ENCODE measurements at places on chromosomes 13 and 19.
A peak's percentile ranks its signal among the peaks of the same experiment; 100 is the strongest.

DNA sequence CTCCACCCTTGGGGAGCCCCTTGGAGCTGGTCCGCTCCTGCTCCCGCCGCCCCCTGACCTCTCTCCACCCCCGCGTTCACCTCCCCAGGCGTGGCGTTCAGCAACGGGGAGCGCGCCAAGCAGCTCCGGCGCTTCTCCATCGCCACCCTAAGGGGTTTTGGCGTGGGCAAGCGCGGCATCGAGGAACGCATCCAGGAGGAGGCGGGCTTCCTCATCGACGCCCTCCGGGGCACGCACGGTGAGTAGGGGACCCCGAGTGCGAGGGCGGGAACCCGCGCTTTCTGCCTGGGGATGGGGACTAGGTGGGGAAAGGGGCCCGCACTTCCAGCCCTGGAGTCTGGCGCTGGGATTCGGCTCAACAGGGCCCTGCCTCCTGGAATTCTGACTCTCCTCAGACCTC is 1.7 kb downstream of the CYP2A13 start:
- DNase-seq = no peak

DNA sequence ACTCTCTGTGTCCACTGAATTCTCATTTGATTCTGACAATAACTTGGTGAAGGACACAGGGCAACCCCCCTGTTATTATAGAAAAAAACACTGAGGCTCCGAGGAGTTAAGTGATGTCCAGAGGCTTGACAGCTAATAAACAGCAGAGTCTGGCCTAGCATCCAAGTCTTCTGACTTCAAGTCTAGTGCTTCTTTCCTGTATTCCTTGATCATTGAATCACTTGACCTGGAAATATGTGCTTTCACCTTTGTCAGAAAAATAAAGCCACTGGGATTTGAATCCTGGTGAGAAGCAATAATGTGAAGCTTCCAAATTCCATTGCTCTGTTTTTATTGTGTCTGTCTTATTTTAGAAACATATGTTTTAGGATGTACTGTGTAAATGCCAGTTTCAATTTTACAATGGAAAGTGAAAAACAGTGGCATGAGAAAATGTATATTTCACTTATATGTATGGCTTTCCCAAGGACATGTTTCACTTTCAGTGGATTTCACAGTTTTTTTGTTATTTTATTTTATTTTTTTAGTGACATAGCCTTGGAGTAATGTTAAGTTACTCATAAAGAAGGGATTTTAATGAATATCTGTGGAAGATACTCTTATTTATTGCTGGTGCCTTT is 190.2 kb downstream of the GPC6 start:
- no peak for DNase-seq

DNA sequence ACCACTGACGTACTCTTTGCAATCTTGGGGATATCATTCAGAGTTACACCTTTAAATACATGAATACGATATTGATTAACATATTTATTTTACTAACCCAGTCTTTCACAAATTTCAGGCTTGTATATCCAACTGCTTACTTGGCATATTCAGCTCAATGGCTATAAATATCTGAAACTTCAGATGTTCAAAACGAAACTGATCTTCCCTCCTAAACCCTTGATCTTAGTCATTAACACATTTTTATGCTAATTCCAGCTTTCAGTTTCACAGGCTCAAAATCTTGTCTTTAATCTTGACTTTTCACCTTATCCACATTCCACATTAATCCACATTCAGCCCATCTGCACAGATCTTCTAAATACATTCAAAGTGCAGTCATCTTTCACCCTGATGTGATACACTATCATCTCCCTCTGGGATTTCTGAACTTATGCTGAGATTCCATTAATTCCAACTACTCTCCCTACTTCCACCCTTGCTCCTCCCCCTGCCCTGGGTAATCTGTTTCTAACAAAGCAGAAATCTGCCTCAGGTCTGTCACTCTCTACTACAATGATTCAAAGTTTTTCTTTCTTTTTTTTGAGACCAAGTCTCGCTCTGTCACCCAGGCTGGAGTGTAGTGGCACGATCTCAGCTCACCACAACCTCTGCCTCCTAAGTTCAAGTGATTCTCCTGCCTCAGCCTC is 387.2 kb downstream of the GPC5 start:
- no peak for DNase-seq

DNA sequence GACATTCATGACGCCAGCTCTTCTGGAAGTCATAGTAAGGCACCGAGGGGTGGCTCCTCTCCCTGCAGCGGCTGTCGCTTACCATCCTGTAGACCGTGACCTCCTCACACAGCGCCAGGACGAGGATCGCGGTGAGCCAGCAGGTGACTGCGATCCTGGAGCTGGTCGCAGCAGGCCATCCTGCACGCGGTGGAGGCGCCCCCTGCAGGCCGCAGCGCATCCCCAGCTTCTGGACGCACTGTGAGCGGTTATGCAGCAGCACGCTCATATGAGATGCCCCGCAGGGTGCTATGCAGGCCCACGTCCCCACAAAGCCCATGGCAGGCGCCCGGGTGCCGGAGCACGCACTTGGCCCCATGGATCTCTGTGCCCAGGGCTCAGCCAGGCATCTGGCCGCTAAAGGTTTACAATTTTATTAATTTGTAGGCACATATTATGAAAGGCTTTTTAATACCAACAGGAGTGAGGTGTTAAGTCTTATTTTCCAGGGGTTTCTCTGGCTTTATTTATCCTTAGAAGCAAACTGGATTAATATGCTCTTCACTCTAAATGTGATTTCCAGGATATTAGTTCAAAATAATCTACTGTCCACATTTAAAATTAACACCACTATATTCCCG is 35.6 kb upstream of the PSPC1 start:
- DNase-seq = no peak

GRCh38 chr19:48558018-48558684 is 6.2 kb downstream of the SULT2B1 start:
- no peak for DNase-seq

DNA sequence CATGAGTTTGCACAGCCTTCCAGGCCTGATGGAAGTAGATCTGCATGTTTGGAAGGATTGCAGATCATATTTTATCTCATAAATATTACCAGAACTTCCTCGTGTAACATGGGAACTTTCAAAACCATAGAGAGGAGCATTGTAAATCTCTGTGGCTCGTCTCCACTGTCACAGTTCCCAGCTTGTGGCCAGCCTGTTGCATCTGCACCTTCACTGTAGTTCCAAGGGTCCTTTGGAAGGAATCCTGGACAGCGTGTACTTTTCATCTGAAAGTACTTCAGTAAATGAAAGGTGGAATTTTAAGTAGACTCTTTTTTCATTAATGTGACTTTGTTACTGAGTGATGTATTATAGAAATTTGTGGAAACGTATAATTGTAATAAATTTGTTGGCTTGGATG is 105.4 kb downstream of the ATP11A start:
- DNase-seq = no peak

- DNase-seq = no peak
Measured at GRCh38 chr13:99009987-99010551, 32.2 kb upstream of the DOCK9 start.

DNA sequence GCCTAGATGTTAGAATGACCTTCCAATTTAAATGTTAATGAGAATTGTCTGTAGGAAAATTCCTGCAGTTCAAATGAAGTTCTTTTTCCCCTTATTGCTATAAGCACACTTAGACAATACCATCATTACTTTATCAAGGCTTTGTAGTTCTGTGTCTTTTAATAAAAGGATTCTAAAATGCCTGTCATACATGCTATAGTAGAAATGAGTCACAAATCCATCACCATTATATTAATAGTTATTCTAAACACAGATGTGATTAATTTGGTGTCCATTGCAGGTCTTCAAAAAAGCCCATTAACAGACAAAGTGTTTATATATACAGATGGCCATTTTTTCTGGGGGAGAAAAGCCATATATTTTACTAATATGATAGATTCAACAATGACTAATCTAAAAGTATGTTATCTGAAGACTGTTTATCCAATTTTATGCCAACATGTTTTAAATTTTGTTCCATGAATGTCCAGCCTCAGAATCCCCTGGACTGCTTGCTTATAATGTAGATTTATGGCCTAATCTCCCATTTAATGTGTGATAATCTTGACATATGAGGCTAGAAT is 1678.3 kb upstream of the PCDH20 start:
- no peak for DNase-seq

DNA sequence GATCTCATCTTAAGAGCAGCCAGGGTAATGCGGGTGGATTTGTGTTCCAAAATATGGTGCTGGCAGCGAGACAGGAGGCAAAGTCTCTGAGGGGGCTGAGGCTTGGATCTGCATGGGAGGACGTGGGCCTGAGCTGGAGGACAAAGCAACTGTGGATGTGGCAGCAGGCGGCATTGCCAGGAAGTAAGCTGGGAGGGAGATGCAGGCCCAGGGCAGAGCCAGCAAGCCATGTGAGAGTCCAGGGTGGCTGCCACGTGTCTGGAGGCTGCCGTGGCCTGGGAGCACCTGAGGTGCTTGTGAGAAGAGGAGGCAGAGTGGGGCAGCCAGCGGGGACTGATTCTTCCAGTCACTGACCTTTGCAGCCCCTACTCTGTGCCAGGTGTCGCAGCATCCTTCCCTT is 52.0 kb downstream of the DPF1 start:
- no peak for DNase-seq

DNA sequence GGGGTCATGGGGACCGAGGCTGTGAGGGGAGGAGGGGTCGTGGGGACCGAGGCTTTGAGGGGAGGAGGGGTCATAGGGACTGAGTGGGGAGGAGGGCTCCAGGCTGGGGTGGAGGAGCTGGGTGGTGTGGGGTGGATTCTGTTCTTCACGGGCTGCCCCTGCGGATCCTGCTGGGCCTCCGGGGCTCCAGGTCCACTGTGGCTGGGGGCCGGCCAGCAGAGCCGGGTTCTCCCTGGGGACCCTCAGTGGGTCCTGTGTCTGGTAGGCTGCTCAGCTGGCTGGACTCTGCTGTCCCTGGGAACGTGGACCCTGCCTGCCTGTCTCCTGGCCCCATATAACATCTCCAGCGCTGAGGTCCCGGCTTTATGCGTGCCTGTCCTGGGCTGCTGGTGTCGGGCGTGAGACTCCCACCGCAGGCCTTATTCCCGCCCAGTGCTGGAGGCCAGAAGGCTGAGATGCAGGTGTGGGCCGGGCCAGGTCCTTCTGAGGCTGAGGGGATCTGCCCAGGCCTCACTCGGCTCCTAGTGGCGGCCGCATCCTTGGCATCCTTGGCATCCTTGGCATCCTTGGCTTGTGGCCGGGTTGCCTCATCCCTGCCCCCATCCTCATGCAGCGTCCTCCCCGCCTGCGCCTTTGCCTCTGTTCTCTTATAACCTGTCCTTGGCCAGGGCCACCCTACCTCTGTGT is 19.8 kb upstream of the GNA15 start:
- DNase-seq = no peak

DNA sequence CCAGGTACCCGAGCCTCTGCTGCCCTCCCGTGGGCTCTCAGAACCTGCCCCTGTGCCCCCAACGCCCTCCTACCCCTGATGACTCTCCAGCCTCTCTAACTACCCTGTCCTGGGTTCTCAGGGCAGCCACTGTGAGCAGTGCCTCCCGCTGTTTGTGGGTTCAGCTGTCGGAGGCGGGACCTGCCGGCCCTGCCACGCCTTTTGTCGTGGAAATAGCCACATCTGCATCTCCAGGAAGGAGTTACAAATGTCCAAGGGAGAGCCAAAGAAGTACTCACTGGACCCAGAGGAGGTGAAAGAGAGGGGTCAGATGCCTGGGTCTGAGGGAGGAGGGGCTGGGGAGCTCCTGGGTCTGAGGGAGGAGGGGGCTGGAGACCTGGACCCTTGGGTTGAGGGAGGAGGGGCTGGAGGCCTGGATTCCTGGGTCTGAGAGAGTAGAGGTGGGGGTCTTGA is 20.0 kb downstream of the CNFN start:
- DNase-seq = peak; percentile 26

GRCh38 chr19:14505488-14506239 is 9.7 kb upstream of the GIPC1 start:
- DNase-seq = no peak

- DNase-seq = peak; percentile 64
Measured at GRCh38 chr13:51614350-51614786, 30.1 kb downstream of the WDFY2 start.

DNA sequence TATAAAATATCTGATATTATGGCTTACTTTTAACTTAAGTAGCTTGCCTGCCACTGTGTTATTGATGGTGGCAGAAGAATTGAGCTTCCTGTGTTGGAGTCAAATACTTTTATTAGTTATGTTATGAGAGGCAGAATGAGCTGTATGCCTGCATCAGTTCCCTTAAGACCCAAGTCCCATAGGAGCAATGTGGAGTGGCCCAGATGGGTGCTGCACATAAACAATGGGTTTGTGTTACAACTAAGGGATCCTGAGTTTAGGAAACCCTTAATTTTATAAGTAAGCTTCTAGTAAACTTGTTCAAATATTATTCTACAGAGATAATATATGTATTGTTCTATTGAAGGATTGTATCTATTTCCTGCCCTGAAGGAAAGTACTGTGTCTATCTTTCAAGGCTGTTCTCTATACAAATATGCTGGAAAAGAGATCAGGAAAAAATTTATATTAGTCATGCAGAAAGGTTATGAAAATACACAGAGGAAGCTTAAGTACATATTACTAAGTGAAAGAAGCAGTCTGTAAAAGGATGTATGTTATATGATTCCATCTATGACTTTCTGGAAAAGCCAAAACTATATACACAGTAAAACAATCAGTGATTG is 2018.0 kb upstream of the PCDH20 start:
- DNase-seq = no peak

DNA sequence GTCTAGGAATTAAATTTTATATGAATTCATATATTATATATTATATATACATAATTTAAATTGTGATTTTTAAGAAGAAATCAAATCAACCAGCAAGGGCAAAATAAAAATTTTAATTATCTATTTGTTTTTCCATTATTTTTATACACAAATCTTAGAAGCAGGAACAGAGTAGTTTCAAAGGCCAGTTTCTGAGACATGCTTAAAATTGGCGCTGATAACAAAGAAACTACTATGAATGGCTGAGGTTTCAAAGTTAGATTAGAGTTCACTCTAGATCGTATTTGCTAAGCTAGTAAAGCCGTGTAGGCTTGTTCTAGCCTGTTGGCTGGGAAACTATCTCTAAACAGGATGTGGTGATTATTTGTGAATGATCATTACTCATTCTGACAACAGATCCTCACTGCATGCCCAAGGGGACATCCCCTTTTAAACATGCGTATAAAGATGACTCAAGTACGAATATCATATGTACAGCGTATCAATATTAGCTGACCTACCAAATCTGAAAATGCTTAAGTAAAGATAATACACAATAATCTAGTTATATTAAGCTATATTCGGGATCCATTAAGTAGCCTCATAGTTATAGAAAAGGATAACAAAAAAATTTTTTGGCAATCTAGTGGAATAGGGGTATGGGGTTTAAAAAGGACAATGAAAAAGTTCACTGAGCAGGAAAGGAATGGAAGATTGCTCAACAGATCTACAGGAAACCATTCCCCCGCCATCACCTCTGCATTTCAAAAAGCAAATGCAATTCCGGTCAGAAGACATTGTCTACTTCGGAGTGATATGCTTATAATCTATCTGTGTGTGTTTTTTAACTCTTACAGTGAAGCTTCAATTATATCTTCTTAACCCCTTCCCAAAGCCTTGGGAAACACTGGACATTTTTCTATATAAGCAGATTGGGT is 150.1 kb downstream of the SHISA2 start:
- no peak for DNase-seq

- DNase-seq = no peak
Measured at GRCh38 chr13:84192125-84192524, 309.9 kb upstream of the SLITRK1 start.

All from NCI-H774 (cell line).